ENCODE measurements at places on chromosomes 4 and X. TPM values are rescaled to one million over a fixed set of nuclear protein-coding genes. Genes with fewer than 3 reads are reported as not detected.

SYP gene
- total RNA-seq, result 158 TPM

XK gene
- 3.3 TPM for total RNA-seq

SMIM31 gene
- not detected for total RNA-seq

TLR2 gene
- total RNA-seq, result 1.6 TPM

RTL9 gene
- 0.16 TPM for total RNA-seq

TMSB15B gene
- total RNA-seq, result 26.0 TPM

HTR2C gene
- total RNA-seq, result 0.31 TPM

NFKB1 gene
- 7.0 TPM for total RNA-seq

HS6ST2 gene
- total RNA-seq, result 5.0 TPM

HELQ gene
- total RNA-seq, result 19.8 TPM

MAGEB2 gene
- not detected for total RNA-seq

ZNF711 gene
- 127 TPM for total RNA-seq

CLDN34 gene
- 0.62 TPM for total RNA-seq

UBE2A gene
- 28.1 TPM for total RNA-seq

TCEAL5 gene
- 7.2 TPM for total RNA-seq

TSPAN7 gene
- 47.1 TPM for total RNA-seq

POU3F4 gene
- total RNA-seq, result 12.6 TPM

NALF2 gene
- 1.9 TPM for total RNA-seq

CXCL6 gene
- total RNA-seq, result 0.62 TPM

FRMPD4 gene
- total RNA-seq, result 34.5 TPM

TENM3 gene
- total RNA-seq, result 44.9 TPM

IBSP gene
- total RNA-seq, result not detected

ZBED1 gene
- 30.3 TPM for total RNA-seq
